ENCODE measurements at places on chromosomes 6 and 20.
A peak's percentile ranks its signal among the peaks of the same experiment; 100 is the strongest.

- DNase-seq, result peak; percentile 46
Measured at GRCh38 chr6:142279350-142280180, 22.2 kb upstream of the ADGRG6 start.

- no peak for DNase-seq
Measured at GRCh38 chr20:6848041-6848440, 80.6 kb downstream of the BMP2 start.

DNA sequence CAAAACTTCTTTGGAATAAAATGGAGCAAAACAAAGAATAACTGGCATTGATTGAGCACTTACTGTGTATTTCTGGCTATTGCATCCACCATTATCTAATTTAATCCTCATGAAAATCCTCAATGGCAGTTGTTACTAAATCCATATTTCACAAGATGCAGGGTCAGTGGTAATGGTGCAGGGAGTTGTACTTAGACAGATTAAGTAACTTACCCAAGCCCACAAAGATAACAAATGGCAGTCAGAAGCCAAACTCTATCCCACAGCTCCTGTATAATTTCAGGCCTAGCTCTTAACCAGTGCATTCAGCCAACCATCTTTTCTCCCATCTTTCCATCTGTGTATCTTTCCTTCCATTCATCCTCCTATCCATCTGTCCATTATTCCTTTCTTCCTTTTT lies 29.3 kb upstream of the SSTR4 start:
- DNase-seq, result no peak

DNA sequence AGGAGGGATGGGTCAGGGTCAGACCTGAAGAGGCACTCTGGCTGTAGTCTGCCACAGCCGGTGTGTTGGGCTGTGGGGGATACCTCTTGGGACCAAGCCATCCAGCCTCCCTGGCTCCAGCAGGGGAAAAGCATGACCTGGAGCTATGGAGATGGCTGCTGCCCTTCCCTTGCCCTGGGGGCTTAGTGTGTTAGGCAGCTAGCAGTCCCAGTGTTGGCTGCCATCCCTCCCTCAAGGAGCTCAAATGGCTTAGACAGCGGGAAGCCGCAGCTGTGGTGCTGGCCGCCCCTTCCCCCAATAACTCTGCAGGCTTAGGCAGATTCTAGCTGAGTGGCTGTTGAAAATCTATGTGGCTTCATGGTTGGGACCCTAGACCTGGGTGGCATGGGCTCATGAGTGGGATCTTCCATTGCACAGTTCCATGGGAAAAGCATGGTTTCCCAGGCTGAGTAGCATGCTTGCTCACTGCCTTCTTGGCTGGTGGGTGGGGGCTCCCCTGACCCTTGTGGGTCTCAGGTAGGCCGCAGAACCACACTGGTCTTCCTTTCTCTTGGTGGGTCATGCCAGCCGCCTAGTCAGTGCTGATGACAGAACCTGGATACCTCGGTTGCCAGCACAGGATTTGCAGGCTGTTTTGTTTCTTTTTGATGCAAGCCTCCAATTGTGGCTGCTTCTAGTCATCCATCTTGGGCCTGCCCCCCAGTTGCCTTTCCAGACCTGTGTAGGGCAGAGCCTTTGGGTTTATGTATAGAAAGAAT lies 69.0 kb upstream of the AHI1 start:
- no peak for DNase-seq

DNA sequence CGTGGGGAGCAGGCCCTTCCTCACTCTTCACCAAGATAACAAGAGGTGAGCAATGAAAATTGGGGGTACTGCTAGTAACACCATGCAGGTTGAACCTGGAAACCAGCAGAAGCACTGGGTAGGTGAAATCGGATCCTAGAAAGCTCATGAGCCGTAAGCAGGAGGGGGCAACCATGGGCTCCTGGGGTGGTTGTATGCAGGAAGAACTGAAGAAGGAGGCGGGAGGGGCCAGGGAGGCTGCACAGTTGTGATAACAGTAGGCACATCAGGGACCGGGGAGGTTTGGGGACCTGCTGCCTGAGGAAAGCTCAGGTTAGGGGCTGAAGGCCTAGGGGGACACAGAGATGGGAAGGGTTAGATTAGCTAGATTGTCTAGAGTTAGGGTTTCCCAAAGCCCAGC lies 5.6 kb upstream of the LY6G5C start:
- DNase-seq, result no peak

GRCh38 chr6:79928478-79928998 lies 18.8 kb downstream of the ELOVL4 start:
- no peak for DNase-seq

- DNase-seq, result no peak
Measured at GRCh38 chr6:138909511-138909910, 78.5 kb downstream of the REPS1 start.

DNA sequence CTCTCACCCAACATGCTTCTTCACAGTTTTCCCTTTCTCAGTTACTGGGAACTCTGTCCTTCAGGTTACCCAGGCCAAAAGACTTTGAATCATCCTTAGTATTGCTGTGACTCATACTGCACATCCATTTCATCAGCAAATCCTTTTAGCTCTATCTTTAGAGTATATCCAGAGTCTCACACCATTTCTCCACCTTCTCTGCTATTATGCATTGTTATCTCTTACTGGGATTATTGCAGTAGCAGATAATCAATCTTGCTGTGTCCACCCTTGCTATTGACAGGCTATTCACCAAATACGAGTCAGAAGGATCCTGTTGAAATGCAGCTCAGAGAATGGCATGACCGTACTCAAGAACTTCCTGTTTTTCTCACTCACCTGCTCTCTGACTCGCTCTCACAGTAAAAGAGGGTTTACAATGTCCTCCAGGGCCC lies 57.3 kb downstream of the BCKDHB start:
- peak; percentile 58 for DNase-seq

DNA sequence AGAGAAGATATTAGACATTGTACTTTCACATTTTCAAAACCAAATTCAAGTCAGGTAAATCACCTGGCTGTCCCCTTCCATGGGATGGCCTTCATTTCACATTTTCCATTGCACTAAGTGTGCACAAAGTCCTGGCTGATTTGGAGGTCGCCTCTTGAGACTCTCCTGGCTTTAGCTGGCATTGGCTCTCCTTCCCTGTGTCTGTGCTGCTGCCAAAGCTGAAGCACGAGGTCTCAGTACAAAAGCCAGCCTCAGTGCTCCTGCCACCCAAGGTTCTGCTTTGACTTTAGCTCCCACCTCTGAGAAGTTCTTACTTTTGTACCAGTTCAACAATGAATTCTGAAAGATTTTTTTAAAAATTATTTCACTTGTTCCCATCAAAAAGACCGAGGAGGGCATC lies 289.2 kb upstream of the CNR1 start:
- no peak for DNase-seq

DNA sequence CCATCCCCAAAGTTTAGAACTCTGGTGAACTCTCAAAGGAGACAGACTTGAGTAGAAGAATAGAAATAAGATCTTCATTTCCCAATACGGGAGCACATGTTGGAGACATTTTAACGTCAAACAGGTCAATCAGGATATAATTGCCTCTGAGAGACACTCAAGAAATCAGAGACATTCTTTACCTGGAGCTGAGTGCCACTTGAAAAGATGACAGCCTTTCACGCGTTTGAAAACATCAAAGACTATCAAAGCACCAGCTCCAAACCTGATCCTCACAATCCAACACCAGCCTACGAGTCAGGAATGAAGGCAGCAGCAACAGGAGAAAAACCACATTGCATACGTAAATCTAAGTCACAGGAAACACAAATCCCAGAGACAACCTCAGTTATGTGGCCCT lies 571.5 kb upstream of the CDH4 start:
- no peak for DNase-seq

GRCh38 chr6:161545741-161546140 lies 271.9 kb upstream of the AGPAT4 start:
- no peak for DNase-seq

GRCh38 chr6:119116712-119117281 lies 38.3 kb upstream of the FAM184A start:
- DNase-seq, result no peak

GRCh38 chr6:7587631-7588100 lies 2.3 kb upstream of the SNRNP48 start:
- peak; percentile 23 for DNase-seq

DNA sequence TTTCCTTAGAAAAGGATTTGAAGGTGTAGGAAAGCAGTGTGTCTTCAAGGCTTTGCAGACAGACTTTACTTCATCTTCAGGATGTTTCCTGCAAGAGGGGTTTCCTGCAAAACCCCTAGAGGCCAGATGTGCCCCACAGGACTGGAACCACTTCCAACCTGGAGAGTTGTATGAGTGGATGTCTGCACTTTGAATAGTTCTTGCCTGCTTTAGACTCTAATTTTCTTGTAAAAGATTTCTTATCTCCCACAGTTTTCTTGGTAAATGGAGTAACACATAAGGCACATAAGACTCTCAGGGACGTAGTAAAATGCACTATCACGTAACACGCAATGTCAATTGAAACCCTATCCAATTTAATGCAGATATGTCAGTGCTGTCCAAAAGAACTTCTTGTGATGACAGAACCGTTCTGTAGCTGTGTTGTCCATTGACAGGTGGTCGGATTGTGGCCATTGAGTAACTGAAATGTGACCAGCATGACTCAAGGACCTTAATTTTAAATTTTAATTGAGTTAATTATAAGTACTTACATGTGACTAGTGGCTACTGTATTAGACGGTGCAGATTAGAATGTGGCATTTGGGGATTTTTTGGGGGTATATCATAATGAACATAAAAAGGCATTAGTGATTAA lies 118.7 kb downstream of the JARID2 start:
- no peak for DNase-seq

- DNase-seq, result no peak
Measured at GRCh38 chr20:15916623-15917022, 656.6 kb downstream of the KIF16B start.

- DNase-seq, result peak; percentile 58
Measured at GRCh38 chr6:21915707-21916260, 322.2 kb downstream of the SOX4 start.

GRCh38 chr6:43455531-43456428 lies at the start of gene DLK2:
Gene DLK2 (minus strand): TSS chr6:43455548. CDS start chr6:43454825, 723 bp downstream.
- DNase-seq, result no peak

GRCh38 chr6:40721271-40721952 lies 134.2 kb upstream of the LRFN2 start:
- no peak for DNase-seq

- no peak for DNase-seq
Measured at GRCh38 chr6:164612751-164613150, 696.7 kb downstream of the C6orf118 start.

GRCh38 chr6:1385129-1386037 lies 4.0 kb upstream of the FOXF2 start:
- DNase-seq, result no peak

- no peak for DNase-seq
Measured at GRCh38 chr6:36625158-36625919, 31.2 kb downstream of the SRSF3 start.

DNA sequence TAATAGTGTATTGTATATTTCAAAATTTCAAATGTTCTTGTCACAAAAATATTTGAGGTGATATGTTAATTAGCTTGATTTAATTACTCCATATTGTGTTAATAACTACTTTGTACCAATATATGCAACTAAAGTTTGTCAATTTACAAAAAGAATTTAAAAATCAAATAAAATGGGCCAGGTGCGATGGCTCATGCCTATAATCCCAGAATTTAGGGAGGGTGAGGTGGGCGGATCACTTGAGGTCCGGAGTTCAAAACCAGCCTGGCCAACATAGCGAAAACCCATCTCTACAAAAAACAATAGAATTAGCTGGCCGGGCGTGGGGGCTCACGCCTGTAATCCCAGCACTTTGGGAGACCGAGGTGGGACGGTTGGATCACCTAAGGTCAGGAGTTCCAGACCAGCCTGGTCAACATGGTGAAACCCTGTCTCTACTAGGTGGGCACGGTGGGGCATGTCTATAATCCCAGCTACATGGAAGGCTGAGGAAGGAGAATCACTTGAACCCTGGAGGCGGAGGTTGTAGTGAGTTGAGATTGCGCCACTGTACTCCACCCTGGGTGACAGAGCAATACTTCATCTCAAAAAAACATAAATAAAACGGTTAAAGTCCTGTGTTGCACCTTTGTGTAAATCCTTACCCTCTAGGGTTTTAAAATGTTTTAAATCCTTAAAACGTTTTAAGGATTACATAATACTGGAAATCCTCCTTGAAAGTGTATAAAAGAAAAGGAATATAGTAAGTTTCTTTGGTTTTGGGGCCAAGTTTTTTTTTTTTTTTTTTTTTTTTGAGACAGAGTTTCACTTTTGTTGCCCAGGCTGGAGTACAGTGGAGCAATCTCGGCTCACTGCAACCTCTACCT lies 4.0 kb downstream of the HSPA1B start:
- DNase-seq, result no peak

DNA sequence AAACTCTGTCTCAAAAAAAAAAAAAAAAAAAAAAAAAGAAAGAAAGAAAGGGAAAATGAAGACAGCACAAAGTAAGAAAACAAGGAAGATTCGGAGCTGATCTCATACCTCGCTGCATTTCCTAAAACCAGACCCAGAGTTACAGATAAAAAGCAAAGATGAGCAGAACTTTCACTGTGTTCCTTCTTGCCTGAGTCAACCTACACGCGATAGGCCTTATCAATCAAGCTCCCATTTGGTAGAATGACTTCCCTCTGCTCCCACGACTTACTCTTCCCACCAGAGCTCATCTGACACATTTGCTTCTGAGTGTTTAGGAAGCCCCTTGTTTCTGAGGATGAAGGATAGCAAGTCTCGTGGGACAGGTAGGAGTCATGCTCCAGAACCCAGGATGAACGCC lies 302.9 kb downstream of the TFAP2A start:
- no peak for DNase-seq

DNA sequence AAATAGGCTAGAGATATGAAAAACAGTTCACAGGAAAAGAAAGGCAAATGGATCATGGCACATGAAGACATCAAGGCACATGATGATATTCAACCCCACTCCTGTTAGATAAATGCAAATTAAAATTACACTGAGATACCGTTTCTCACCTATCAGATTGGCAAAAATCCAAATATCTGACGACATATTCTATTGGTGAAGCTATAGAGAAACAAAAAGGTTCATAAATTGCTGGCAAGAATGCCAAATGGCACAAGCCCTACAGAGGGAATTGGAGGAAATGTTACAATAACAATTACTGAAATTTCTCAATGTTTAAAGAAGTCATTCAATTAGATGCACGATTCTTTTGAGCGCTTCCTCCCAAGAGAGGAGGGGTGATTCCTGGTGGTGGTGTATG lies 45.3 kb upstream of the DSN1 start:
- DNase-seq, result no peak

GRCh38 chr20:18567739-18568091 lies 483 bp downstream of the SMIM26 start:
- DNase-seq, result no peak

GRCh38 chr6:30885999-30886896 lies 1.9 kb downstream of the DDR1 start:
- peak; percentile 51 for DNase-seq
